ENCODE measurements at places on chromosomes 5 and 9.

DNA sequence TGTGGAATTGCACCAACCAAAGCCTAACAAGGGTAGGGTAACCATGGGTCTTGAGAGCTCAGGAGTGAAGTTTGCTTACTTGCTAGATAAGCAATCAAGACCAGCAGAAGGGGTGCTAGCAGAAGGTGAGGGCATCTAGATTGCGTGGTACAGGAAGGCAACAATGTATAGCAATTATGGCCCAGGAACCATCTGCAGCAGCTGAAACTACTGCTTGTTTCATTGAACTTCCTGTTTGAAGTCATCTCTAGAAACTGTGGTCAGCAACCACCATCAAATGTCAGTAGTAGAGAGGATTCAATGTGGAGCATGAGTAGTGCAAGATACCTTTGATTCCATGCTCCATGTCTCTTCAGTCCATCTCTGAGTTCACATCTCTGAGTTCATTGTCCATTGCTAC lies 462.1 kb upstream of the GRAMD2B start:
- no peak for DNase-seq

DNA sequence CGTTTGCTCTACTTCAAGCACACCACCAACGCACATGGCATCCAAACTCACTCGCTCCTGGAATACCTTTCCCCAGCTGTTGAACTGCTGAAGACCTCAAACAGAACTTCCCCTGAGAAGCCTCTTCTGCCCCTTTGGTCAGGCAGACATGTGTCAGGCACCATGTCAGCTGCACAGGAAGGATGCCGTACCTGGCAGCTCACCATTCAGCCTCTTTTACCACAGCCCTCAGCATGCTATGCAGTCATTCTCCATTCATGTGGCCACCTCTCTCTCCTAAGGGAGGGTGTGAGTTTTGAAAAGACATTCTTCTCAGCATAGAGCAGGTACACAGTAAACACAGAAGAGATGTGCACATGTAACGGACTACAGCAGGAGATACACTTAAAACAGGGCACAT lies 14.2 kb downstream of the IL4 start:
- no peak for DNase-seq

GRCh38 chr5:74468421-74468820 lies 172.1 kb downstream of the ENC1 start:
- DNase-seq, result no peak

GRCh38 chr5:14757850-14758249 lies 93.3 kb downstream of the OTULIN start:
- no peak for DNase-seq

DNA sequence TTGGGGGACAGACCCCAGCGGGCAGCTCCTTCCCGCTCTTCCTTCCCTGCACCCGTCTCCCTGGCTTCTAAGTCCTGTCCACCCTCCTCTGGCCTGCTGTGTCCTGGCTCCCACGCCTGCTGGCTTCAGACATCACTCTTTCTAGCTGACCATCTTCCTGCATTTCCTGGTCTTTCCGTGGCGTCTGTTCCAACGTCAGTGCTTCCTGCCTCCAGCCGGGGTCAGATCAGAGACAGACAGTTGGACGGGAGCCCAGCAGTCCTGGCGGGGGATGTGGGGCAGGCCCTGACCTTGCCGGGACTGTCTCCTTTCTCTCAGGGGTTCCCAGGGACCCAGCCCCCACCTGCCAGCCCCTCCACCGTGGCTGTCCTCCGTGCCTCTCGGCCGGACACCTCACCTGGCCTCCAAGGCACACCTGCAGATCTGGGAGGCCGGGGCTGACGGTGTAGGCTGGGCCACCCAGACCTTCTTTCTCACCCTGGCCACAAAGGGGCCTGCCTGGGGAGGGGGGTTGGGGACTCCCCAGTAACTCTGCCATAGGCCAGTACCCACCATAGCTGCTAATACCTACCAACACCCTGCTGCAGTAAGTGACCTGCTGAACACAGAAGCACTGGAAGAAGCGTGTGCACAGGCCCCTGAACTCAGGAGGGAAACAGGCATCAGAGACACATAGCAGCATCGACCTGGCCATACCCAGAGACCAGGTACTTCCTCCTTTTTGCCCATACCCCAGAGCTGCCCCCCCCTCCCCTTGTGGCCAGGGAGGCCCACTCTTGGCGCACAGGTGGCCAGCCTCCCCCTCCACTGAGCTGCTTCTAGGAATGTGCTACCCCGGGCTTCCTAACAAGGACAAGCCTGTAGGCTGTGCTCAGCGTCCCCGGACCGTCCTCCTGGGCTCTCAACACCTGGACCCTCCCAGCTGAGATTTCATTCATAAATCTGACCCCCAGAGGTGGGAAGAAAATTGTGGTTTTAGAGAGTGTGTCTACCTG lies 5.1 kb downstream of the NRARP start:
- no peak for DNase-seq

GRCh38 chr9:71145179-71145578 lies 23.8 kb upstream of the TRPM3 start:
- no peak for DNase-seq

Data from tibial artery (tissue), 4 donors.